ENCODE measurements at places on chromosomes 7 and 10.
A peak's percentile ranks its signal among the peaks of the same experiment; 100 is the strongest.

DNA sequence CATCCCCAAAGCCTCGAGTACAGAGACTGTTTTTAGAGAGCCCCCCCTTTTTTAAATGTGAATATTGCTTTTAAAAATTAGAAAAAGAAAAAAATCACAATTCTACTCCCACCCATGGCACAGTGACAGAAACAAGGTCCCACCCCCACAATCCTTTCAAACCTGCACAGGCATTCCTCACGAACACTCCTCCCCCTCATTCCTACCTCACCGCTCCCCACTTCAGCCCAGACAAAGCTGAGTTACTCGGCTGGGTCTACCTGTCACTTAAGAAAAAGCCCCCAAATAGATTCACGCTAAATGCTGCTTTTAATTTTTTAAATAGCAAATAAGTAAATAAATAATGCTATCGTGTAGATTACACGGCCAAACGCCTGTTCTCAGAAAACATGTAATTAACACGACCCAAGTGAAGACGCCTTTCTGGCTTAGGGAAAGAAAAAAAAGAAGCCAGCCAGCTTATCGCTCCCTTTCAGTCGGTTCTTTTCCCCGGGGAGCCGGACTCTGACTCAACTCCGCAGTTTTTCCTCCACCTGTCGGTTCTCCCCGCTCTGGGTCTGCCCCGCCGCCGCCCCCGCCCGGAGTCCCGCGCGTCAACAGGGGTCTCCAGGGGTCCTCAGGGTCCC is 739 bp downstream of the MPP7 start:
- no peak for DNase-seq

DNA sequence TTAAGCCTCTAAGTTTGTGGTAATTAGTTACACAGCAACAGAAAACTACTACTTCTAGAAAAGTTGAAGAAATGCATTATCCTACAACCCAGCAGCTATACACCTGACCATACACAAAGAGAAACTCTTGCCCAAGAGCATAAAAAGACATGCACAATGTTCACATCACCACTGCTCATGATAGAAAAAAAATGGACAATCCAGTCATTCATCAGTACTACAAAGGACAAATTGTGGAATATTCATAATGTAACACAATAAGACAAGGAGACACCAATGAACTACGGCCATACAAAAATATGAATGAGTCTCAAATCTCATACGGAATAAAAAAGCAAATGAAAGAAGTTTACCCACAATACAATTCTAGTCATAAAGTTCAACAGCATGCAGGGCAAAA is 87.4 kb downstream of the ZFAND4 start:
- DNase-seq: no peak

DNA sequence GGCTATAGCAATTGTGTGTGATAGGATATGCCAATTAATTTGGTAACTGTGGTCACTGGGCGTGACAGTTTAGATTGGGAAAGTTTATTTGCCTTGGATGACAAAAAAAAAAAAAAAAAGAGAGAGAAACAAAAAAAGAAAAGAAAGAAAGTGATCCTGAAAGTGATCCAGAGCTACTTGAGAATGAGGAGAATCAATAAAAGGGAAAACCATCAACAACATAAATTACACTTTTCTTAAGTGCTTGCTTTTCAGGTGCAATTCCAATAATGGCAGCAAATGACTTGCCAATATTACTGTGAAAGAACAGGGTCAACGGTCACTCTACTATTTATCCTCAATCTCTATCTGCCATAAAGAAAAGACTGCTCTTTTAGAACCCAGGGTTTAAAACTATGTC is 191.8 kb upstream of the SEMA3C start:
- DNase-seq: no peak

GRCh38 chr7:2001601-2002442 is 230.9 kb downstream of the MAD1L1 start:
- DNase-seq: no peak

DNA sequence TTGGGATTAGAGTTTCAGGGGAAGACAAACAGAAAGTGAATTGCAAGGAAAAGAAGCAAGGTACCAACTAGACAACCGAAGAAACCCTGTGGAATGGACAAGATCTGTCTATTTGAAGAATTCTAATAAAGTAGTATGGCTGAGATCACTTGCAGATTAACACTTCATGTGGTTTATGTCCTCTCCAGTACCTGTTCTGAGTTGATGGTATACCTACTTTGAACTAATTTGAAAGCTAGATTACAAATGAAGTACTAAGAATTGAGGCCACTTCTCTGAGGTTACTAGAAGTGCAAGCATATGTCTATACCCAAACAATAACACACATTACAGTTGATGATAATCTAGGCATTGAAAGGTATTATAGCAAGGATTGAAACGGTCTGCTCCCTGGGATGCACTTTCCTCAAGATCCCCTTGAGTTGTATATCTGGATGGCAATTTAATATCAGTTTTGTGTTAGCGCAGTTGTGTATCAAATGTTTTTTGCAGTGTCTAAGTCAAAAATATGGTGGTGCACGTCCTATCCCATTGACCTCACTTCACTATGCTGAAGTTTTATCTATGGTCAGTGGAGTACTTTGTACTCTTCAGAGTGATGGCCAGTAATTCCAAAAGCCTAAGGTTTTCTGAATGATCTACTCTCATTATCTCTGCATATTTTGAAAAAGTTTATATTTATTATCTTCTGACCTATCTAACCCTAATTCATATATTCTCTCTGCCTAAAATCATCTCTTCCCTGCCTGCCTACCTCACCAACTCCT is 25.9 kb downstream of the ZNF277 start:
- DNase-seq: no peak

- DNase-seq: no peak
Observed at GRCh38 chr10:1121271-1121970, 65.2 kb downstream of the WDR37 start.

DNA sequence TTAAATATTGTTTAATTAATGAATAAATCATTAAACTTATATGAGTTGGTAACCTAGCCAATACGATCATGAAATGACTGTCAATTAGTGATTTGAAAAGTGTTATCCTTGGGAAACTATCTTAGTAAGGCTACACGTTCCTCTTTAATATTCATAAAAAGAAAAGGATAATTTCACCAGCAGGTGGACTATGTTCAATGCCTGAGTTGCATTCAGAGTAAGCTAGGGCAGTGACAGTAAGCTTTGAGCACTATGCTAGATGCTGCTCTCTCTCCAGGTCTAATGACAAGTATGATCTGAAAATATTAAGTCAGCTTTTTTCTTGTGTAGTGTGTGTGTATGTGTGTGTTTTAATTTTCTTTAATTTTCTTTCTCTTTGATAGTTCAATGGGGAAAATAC is 486.3 kb upstream of the PCDH15 start:
- no peak for DNase-seq

- no peak for DNase-seq
Observed at GRCh38 chr10:21174715-21175495, 277.8 kb upstream of the NEBL start.

DNA sequence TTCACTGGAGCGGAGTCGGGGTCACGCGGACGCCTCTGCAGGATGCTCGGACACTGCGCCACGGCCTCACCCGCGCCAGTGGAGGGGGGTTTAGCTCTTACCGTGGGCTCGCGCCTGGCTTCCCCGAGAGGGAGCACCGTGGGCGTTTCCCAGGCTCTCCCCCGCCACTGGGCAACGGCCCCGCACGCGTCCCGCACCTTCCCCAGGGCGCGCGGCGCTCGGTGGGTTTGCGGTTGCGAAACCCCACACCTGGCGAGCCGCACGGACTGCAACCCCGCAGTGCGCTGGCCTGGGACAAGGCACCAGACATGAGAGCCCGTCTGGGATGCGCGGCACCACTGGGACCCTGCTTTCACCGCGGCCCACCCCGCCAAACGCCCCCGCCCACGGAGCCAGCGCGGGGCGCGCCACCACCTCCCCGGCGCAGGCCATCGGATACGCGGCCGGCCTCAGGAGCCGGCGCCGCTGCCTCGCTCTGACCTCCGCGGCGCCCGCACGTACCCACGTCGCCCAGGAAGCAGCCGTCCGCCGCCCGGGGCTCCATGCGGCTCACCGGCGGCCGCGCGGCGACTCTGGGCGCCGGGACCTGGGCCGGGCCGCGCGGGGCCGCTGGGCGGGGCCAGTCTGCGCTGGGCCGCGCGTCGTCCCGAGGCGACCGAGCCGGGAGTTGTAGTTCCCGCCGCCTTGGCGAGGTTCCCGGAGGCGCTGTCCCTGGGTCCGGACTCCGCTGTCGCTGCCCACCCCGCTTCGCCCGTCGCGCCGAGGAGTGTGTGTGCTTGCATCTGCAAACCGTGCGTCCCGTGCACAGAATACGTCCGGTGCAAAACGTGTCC is at the start of gene ASB13:
TSS of gene ASB13 (minus strand) at position 588 of the 833 bp plus-strand sequence. CDS start at position 544, 44 bp downstream.
- peak; percentile 57 for DNase-seq

- DNase-seq: no peak
Observed at GRCh38 chr10:78744491-78745090, 324.2 kb upstream of the ZMIZ1 start.

GRCh38 chr10:122245136-122245535 is 26.0 kb upstream of the BTBD16 start:
- no peak for DNase-seq

GRCh38 chr7:136234040-136234439 is 256.9 kb upstream of the MTPN start:
- DNase-seq: no peak

GRCh38 chr7:16933296-16934279 is 51.8 kb upstream of the AGR3 start:
- DNase-seq: no peak

GRCh38 chr10:69696073-69696731 is 66.2 kb downstream of the FAM241B start:
- peak; percentile 46 for DNase-seq

DNA sequence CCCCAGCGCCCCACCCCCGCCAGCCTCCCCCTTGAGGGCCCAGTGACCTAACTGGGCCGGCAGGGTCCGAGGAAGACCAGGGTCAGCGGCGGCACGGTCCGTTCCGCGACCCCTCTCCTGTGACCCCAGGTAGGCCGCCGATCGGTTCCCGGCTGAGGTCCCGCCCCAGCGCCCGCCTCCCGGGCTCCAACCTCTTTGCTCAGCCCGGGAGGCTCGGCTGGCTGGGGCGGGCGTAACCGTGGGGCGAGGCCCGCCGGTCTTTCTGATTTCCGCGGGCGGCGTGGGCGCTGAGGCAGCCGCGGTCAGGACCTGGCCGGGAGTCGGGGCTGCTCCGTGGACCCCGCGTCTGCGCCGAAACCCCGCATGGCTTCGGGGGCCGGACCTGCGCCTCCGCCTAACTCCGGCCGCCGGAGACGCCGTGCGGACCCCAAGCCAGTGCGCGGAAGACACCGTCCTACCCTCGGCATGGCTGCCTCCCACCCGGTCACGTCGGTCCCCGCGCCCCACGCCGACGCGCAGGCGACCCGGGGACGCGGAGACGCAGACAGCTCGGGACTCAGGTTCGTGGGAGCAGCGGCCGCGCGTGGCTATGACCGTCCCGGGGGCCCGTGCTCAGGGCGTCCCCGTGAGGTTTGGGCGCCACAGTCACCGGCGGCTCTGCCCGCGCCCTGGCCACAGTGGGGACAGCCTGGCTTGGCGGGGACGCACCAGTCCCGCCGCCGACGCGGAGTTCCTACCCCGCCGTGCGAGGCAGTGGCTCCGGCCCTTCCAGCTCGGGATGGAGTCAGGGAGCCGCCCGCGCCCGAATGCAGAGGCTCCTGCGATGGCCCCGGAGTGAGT is 1.0 kb upstream of the VENTX start:
- no peak for DNase-seq

DNA sequence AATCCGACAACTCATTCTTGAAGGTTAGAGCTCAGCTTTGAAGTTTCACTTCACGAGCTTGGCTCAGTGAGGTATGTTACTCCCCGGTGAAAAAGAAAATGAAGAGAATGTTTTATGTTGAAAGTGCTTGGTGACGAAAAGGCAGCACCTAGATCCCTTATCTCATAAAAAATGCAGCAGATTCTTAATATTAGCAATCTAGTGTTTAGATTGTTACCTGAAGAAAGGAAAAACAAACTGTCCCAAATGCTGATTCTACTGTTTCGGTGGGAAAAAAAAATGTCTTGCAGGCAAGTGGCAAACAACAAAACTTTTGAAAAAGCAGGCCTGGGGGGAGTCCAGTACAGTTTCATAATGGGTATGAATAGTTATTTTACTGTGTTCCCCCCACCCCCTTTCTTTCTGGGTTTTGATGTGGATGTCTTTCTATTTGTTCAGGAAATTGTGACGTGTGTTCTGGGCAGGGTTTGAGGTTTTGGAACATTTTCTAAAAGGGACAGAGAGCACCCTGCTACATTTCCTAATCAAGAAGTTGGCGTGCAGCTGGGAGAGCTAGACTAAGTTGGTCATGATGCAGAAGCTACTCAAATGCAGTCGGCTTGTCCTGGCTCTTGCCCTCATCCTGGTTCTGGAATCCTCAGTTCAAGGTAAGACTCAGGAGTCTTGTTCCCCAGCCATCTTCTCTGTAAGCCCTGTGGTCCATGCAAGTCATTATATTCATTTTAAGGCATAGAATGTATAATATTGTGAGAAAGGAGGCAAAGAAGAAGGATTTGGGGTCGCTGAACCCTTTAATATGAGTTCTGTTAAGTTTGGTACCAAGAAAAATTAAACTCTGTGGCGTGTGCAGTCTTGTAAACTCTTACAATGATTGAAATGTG is at the start of gene SRGN:
TSS of gene SRGN (plus strand) at position 514 of the 881 bp plus-strand sequence. CDS start at position 569, 55 bp downstream.
- no peak for DNase-seq

GRCh38 chr10:120891365-120891764 is 40.2 kb downstream of the WDR11 start:
- no peak for DNase-seq

DNA sequence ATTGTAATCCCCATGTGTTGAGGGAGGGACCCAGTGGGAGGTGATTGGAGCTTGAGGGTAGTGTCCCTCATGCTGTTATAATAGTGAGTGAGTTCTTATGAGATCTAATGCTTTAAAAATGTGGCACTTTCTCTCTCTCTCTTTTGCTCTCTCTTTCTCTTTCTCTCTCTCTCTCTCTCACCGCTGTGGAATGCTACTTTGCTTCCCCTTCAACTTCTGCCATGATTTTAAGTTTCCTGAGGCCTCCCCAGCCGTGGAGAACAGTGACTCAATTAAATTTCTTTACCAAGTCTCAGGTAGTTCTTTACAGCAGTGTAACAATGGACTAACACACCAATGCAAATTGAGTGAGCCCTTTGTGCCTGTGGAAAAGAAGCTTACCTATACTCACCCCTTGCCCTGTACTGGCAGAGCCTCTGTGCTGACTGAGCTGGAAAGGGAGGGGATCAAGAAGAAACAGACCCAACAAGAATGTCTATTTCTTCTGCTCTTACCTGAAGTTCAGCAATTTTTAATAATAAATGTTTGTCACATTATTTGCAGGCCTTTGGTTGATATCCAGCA is 642.5 kb upstream of the KCND2 start:
- no peak for DNase-seq

GRCh38 chr7:7798510-7798909 is 80.1 kb upstream of the RPA3 start:
- DNase-seq: no peak

DNA sequence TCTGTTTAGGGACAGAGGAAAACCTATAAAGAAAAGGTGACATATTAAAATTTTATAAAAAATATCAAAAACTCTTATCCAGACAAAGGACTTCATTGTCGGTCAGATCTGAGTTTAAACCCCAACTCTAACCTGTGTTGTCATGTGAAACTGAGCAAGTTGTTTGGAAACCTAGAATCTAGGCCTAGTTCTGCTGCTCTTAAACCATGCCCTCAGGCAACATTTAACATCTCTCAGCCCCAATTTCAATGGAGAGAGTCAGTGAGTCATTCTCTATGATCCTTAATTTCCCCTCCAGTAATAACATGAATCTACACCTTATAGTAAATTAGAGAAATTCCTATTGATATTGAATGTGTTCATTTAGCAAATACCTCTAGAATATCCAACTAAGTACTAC is 192.3 kb downstream of the IMMP2L start:
- no peak for DNase-seq

Data from endothelial cell (in vitro differentiated cells).